ENCODE measurements at places on chromosomes 16 and 17.

DNA sequence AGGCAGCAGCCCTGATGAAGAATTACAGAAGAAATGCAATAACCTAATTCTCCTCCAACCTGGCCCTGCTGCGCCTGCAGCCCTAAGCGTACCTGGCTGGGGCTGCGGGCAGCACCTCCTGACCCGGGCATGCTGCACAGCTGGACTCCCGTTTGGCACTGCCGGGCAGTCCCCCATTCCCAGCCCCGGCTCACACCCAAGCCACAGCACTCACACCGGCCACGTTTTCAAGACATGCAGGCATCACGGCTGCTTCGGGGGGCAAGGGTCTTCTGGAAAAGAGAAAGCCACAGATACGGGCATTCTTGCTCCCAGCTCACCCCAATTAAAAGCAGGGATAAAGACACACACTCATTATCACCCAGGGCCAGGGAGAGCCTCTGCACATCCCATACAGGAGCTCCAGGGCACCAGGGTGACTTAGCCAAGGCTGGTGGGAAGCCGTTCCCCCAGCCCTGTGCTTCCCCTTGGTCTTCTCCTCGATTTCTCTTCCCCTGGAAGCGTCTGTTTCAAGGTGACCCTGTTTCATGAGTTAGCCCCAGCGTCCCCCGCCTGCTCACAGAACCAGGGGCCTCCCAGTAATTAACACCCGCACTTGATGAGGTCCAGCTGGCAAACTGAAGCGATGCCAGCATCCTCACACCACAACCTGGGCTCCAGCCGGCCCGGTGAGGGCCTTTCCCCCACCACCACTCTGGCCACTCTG, 216.7 kb downstream of the C16orf78 start:
- no peak for DNase-seq

GRCh38 chr17:75273977-75274708, 3.1 kb upstream of the MIF4GD start:
- DNase-seq, result peak; percentile 56

GRCh38 chr16:81716478-81717225, 62.4 kb upstream of the PLCG2 start:
- DNase-seq, result no peak

- DNase-seq, result no peak
Measured at GRCh38 chr16:57826052-57826451, 23.8 kb upstream of the KIFC3 start.

DNA sequence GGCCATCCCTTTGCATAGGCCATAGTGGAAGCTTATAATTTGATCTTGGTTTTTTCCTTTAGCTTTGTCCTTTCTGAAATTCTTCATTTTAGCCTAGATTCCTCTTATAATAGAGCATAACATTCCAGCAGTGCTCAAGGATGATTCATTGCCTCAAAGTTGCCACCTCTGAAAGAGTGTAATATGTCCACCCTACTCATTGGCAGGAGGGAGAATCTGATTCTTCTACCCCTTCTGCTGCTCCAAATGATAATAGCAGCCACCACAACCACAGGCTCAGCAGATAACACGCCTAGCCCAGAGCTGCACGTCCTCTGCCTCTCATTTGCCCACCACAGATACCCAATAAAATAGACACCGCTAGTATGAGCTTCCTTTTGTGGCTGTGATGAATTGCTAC, 337.4 kb upstream of the HSBP1 start:
- DNase-seq, result no peak

DNA sequence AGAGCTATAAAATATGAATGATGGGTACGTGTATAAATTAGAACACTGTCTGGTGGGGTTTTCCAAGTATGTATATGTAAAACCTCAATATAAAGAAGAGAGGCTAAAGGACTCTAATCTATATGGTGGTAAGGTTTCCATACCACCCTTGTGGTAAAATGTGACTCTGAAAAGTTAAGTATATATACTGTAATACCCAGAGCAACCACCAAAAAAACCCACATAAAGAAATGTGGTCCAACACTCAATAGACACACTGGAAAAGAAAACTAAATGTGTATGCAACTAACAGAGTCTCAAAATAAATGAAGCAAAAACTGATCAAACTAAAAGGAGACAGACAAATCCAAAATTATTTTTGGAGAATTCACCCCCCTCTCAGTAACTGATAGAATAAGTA, 72.2 kb downstream of the XPO6 start:
- no peak for DNase-seq

DNA sequence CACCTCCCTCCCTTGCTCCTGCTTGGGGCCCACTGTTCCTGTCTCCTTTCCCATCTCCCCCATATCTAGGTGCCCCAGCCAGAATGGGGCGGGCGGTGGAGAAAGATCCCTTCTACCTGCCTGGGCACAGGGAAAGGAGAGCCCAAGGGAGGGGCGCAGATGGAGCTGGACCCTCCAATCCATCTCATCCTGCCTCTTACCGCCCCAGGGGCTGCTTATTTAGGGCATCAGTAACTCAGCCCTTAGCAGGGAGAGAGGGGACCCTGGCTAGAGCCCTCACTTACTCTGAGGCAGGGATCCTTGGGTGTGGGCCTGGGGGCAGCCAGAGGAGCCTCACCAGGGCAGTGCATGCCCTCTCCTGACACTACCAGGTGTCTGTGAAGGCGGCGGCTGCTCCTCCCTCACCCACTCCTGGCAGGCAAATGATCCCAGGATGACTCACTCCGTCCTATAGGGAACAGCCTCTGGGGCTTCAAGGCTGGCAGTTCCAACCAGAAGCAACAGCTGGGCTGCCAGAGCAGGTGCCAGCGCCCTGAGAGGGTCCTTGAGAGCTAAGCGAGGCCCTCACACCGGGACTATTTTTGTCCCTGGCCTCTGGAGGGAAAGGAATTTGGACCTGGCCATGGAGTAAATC, 16.3 kb upstream of the BCAR1 start:
- DNase-seq, result peak; percentile 71

- peak; percentile 95 for DNase-seq
Measured at GRCh38 chr17:38853292-38854219, at the start of gene RPL23. Gene RPL23 (minus strand): TSS chr17:38853721. CDS start chr17:38853710, 11 bp downstream.
